ENCODE measurements at places on chromosomes 7 and 10.

DNA sequence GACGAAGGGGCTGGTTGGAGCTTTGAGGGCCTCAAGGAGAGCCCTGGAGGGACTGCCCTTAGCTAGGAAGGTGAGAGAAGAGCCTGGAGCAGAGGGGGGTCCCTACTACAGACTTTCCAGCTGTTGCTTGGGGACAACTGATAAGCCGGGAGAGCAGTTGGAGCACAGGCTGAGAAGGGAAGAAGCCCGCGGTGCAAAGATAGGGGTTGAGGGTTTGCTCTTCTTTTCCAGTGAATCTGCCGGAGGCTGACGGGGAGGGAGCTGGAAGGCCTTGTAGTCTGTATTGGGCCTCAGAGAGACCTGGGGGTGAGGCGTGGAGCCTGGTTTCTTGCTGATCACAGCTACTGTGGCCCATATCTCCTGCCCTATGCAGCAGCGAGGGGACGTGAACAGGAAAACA, 23.7 kb downstream of the CYP26A1 start:
- DNase-seq, result no peak

- no peak for DNase-seq
Observed at GRCh38 chr10:108749042-108749441, 1174.3 kb downstream of the XPNPEP1 start.

DNA sequence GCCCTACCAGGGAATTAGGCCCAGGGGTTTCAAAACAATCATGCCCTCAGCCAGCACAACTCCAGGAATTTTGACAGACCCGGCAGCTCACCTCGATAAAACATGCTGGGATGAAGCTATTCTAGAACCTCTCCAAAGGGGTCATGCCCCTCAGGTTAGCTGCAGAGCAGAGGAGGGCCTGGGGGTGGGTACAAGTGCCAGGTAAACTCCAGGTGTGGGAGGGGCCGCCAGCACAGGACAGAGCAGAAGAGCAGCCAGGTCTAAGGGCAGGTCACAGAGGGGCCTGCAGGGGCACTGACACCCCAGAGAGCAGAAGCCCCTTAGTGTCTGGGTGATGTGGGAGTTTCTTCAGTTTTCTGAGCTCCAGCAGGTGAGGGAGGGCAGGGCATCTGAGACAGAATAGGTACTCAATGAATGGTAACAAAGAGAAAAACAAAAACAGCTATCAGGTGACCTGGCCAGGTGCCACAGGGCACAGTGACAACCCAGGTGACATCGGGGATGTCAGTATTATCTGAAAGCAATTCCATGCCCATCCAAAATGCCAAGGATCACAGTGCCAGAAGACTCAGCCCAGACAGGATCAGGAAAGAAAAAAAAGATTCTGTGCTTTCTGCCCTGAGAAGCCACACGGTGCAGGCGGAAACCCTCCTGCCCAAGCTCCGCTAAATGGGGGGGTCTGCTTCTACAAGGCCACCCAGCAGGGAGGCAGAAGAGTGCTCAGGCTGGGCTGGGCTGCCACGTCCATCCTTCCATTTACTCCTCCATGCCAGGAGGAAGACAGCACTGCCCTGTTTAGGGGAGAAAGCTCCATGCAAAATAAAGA, 104.5 kb downstream of the TNS3 start:
- DNase-seq, result no peak

DNA sequence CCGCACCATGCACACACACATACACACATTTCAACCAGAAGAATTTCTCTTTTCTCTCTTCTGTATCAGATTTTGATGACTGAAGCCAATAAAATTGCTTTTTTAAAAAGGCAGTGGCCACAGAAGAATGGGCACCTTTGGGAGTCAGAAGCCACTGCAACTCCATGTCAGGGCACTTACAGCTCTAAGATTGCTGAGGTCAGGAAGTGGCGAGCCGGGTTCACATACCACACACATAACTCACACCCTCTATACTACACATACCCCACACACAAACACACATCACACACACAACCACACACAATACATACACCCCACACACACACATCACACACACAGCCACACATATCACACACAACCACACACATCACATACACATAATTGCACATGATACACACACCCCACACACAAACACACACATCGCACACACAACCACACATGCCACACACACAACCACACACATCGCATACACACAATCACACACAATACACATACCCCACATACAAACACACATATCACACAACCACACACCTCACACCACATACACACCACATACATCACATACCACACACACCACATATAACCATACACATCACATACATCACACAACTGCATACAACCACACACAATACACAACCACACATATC, 31.2 kb downstream of the GPRIN2 start:
- no peak for DNase-seq

- no peak for DNase-seq
Observed at GRCh38 chr7:32216759-32217158, 146.6 kb upstream of the PDE1C start.

DNA sequence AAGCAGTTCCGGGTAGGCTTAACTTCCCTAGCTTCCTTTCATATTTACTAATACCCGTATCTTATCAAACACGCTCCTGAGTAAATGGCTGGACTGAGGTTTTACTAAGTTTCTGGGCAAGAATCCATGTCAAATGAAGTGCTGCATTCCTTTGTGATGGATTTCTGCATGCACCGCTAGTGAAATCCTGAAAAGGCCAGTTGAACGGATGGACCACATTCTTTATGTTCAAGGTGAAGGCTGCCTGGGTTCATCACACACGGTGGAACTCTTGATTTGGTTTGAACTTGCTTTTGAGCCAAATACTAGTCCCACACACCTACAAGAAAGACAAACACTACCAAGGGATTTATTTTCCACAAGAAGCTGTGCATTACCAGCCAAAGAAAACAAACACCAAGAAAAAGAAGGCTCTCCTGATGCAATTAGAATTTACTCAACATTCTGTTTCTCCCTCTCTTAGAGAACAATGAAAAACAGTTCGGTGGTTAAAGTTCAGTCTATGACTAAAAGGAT, 255.0 kb upstream of the SEMA3C start:
- no peak for DNase-seq

- no peak for DNase-seq
Observed at GRCh38 chr10:96700374-96701099, 19.8 kb downstream of the PIK3AP1 start.

DNA sequence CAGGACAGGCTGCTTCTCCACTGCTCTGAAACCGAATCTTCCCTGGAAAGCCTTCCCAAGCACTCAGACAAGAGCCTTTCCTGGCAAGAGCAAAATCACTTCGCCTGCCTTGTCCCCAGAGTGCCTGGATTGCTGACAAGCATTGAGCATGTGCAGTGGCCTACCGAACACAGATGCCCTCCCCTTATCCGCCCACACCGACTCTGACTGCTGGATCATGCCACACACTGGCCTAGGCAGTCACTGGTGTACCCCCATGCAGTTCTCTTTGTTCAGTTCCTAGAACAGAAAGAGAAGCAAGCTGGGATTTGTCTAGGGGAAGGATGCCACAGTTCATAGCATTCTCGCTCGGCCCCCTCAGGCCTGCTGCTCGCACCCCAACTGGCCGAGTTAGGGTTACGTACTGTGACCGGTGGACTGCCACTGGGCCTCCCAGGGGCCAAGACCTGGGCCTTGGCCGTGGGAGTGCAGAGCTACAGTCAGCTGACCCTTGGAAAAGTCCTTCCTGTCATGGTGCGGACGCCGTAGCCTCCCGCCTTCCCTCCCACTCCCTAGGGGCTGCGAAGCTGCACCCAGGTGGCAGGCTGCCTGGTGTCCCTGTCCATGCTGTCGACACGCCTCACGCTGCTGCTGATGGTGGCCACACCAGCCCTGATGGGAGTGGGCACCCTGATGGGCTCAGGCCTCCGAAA, 6.9 kb downstream of the ABCB8 start:
- no peak for DNase-seq

DNA sequence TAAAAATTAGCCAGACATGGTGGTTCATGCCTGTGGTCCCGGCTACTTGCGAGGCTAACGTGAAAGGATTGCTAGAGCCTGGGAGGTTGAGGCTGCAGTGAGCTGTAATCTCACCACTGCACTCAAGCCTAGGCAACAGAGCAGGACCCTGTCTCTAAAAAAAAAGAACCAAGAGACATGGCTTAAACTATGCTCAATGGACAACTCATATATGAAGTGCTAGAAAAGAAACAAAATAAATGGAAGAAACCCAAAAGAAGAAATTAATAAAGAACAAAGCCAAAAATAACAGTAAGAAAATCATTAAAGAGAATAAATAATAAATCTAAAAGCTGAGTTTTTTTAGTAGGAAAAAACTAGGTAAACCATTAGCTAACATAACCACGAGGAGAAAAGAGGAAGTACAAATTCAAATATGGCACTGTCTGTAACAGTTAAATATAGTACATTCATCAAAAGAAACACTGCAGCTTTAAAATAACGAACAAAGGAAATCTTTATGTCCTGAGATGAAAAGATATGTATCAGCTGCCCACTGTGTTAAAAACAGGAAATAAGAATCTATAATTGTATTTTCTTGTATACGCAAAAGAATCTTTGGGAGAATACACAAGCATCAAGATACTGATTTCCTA, 48.7 kb downstream of the UPF2 start:
- no peak for DNase-seq

GRCh38 chr7:96143495-96144259, 178.2 kb downstream of the SLC25A13 start:
- DNase-seq, result no peak

DNA sequence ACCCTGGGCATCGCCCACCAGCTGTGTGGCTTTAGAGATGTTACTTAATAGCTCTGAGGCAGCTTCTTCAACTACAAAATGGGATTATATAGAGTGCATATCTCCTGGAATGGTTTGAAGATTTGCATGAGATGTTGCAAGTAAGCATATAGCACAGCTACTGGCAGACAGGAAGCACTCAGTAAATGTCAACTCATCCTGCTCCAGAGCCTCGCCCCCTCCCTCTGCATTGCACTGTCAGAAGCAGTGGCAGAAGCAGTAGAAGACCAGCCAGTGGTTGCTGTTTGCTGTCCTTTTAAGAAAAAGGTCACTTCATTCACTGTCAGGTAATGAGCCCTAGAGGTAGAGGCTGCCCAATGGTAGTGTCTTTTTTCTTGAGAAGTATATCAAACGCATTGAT, 180.0 kb upstream of the GHITM start:
- no peak for DNase-seq

GRCh38 chr10:88081457-88082054, 218.1 kb downstream of the PTEN start:
- no peak for DNase-seq

- DNase-seq, result no peak
Observed at GRCh38 chr10:95792874-95793285, 36.9 kb downstream of the ENTPD1 start.

DNA sequence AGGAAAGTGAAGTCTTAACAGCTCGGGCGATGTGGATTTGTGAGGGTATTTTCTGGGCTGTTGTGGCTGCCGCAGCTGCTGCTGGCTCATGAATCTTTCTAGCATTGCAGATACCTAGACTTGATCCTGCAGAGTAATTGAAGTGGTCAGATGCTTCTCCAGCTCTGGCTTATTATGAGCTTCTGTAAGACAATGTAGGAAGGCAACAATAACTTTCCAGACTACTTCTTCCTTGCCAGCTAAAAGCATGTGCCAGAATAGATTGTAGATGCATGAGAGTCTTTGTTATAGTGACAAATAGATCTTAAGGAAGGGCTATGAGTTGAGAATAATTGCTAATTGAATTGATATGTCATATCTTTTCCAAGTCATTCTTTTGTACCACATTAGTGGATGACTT, 461.4 kb upstream of the POT1 start:
- no peak for DNase-seq

GRCh38 chr7:2185715-2186114, 47.0 kb downstream of the MAD1L1 start:
- no peak for DNase-seq

DNA sequence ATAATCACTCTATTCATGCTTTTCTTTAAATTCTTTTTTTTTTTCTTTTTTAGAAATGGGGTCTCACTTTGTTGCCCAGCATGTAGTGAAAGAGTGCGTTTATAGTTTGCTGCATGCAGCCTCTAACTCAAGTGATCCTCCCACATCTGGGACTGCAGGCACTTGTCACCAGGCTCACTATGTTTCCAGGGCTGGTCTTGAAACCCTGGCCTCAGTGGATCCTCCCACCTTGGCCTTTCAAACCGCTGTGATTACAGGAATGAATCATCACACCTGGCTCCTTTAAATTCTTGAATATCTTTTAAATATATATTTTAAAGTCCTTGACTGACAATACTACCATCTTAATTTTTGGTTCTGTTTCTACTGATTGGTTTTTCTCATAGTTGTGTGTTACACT, 591.6 kb upstream of the KCND2 start:
- no peak for DNase-seq

GRCh38 chr10:125263551-125263950, 103.2 kb upstream of the CTBP2 start:
- DNase-seq, result no peak

DNA sequence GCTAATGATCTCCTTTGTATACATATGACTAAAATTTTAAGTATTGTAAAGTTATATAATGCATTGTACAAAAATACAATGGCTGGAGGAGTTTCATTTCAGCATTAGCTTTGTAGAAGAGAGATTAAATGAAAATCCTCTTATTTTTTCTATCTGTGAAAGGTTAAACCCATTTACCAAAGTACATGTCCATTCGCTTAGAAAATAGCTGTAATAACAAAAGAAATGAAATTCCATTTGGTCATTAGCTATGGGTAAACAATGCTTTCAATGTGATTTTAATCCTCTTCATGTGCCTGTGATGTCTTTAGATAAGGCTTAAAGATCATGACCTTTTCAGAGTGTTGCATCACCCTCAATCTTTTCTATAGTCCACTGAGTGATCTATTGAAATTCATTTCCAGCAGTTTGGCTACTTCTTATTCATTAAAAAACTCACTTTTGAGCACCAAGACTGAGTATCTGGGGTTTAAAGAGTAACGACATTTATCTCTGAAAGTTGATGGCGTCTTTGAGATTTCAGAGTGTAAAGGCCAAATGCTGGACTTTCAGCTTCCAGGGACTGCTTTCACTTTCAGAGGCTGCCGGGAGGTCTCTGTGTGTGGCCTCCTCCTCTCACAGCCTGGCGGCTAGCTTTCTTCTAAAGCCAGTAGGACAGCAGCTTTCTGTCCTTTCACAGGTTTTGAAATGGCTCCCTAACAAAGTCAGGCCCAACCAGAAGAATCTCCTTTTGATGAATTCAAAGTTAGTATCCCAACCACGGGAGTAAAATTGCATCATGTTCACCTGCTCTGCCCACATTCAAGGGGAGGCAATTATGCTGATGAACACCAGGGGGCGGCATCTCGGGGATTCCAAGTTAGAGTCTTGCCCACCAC, 701.4 kb upstream of the COBL start:
- no peak for DNase-seq

GRCh38 chr10:8402576-8402975, 348.1 kb downstream of the GATA3 start:
- DNase-seq, result no peak

- DNase-seq, result no peak
Observed at GRCh38 chr10:124145109-124145870, 51.9 kb upstream of the CHST15 start.

DNA sequence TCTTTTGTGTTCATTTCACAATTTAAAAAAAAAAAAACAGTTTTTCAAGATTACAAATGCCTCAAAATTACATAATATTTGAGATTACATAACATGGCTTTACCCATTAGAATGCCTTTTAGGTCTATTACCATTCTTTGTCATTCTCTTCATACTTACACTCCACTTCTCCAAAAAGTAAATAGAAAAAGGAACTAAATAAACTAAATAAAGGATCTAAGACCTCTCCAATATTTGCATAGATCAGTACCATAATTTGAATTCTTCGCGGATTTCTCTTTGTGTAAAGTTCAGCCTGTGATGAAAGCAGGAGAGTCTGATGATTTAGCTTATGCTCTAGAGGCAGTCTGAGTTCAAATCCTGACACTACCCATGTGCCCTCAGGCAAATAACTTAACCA, 56.4 kb upstream of the C1GALT1 start:
- no peak for DNase-seq
